NCI-H2081 (cell line): ENCODE measurements at places on chromosomes 2 and 18.

GRCh38 chr18:29730073-29730472 is 1312.5 kb downstream of the DSC3 start:
- DNase-seq, result no peak

DNA sequence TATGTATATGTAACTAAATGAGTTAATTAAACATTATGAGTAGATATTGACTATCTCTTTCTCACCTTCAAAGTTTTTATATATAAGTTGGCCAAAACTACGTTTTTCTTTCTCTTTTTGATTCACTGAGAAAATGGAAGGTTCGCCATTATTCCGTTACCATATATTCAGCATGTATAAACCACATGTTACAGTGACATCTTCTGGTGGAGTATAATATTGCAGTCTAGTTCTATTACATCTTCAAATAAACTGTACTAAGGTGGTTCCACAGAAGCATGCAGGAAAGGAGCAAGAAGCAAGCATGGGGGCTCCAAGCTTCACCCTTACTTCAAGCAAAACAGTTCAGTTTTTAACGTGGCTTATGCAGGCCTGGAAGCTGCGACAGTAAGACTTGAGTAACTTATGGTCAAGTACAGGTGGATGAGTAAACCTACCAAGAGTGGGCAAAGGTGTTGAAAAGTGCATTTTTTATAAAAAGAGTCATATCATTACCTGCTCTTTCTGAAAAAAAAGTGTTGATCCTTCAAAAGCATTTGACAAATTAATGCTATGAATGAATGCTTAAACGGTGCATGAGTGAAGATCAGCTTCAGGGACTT is 129.8 kb upstream of the RAB6C start:
- DNase-seq, result peak; percentile 16

- no peak for DNase-seq
Measured at GRCh38 chr18:13450289-13451212, 232.0 kb downstream of the LDLRAD4 start.

DNA sequence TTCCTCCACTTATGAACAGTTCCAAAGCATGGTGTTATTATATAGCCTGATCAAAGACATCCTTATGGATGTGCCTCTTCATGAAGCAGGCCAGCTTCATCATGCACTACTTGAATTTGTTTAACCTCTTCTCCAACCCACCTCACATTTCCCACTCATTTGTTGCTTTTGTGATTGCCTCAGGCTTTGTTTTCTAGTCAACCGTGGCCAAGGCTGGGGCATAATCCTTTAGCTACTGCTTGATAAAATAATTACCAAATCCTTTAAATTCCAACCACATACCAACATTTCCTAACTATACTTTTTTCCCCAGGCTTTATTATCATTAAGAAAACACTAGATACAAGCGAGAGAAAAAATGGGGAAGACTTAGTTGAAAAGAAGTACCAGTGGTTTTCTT is 39.6 kb upstream of the SCN1A start:
- no peak for DNase-seq

DNA sequence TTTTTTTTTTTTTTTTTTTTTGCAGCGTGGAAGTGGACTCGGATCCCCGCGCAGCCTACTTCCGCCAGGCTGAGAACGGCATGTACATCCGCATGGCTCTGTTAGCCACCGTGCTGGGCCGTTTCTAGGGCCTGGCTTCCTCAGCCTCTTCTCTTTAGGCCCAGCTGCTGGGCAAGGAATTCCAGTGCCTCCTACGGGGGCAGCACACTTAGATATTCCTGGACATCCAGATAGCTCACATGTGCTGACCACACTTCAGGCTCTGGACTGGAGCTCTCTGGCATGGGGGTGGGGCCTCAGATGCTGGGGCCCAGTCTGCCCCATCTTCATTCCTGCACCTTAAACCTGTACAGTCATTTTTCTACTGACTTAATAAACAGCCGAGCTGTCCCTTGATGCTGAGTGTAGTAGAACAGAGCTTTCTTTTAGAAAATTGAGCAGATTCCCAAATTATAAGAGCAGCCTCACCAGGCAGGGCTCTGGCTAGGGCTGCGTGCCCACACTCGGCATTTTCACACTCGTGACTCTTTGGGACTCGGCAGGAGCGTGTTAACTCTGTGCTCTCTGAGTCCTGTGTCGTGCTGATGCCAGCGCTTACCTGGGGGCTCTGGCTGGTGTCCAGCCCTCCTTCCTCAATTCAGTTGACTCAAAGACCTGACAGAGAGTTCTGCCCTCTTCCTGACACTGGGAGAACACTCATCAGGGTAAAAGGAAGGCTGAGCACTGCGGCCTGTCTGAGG is 19.3 kb downstream of the SLC30A3 start:
- DNase-seq, result no peak

- DNase-seq, result no peak
Measured at GRCh38 chr2:96875498-96876268, 5.8 kb upstream of the SEMA4C start.

- DNase-seq, result no peak
Measured at GRCh38 chr18:23380001-23380550, 73.0 kb upstream of the RIOK3 start.

- no peak for DNase-seq
Measured at GRCh38 chr2:40797120-40797519, 345.2 kb upstream of the SLC8A1 start.

DNA sequence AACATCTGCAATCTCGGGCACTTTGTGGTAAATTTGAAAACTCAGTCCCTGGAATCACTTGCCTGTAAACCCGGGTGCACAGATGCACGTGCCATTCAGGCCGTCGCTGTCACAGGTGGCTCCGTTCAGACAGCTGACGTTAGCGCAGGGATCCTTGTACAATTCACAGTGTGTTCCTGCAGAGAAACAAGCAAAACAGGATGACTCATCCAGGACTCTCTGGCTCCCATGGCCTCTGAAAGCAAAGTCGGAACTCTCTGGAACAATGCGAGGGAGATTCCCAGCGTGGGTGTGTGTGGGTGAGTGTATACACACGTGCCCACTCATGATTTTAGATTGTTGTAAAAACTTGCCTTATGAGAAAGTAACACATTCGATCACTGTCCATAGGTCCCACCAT is 136.1 kb upstream of the PID1 start:
- DNase-seq, result no peak

- no peak for DNase-seq
Measured at GRCh38 chr2:127463155-127463991, 45.1 kb downstream of the PROC start.

- DNase-seq, result no peak
Measured at GRCh38 chr2:117786520-117786919, 28.0 kb upstream of the DDX18 start.

- no peak for DNase-seq
Measured at GRCh38 chr2:201127152-201127511, 11.2 kb downstream of the CFLAR start.

- no peak for DNase-seq
Measured at GRCh38 chr2:151900331-151900730, 72.1 kb upstream of the ARL5A start.

DNA sequence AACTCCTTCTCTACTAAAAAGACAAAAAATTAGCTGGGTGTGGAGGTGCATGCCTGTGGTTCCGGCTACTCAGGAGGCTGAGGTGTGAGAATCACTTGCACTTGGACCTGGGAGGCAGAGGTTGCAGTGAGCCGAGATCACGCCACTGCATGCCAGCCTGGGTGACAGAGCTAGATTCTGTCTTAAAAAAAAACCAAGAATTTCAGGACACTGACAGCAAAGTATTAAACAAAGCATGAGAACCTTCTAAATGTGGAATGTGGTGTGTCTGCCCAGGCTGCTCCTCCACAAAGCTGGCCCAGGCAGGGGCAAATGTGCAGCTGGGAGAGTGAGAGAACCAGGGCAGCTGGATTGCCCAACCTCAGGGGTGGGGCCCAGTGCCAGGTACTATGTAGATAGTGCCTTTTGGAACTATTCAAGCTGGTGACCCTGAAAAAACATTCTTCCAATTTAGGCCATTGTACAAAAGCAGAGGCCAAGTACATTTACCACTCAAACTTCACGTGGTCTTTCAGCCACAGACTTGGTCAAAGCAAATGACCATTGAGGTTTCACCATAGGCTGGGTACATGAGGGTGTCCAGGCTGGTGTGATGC is 6.7 kb upstream of the UGT1A5 start:
- no peak for DNase-seq

DNA sequence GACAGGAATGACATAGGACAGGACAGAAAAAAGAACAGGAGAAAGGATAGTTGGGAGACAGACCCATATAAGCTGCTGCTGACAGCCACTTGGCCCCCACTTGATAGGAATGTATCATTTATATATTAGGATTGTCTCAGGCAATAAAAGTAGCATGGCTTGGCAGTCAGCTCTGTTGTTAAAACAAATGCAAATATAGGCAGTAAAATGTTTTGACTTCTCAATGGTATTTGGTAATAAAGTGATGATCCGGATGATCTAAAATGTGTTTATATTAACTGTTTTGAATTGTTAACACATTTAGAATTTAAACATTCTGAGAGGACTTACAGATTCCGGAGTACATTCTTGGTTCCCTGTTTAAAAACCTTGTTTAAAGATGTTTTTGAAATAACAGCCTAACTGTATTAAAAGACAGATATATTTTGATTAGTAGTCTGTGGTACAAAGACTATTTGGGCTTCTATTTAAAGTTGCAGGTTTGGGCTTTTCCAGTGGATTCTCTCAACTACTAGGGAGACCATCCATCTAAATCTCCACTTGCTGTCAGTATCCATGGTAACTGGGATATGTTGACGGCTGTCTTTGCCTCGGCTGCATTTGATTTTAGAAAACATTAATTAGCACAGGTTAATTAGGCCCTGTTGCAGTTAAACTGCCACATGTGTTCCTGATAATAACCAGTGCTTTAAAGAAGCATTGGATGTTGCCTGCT is 147.6 kb downstream of the ESCO1 start:
- peak; percentile 28 for DNase-seq

DNA sequence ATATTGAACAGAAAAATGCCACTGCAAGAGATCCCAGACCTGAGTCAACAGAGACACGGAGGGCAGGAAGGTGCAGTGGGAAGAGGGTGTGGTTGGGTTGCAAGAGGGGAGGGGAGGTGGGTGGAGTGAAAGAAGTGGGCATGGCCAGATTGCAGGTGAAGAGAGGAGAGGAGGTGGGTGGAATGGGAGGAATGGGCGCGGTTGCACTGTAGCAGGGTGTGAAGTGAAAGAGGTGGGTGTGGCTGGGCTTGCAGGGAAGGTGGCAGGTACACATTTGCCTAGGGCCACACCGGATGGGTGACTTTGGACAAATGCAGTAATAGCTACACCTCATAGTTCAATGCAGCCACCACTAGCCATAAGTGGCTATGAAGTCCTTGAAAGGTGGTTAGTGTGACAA is 71.1 kb downstream of the DOCK10 start:
- DNase-seq, result peak; percentile 24

DNA sequence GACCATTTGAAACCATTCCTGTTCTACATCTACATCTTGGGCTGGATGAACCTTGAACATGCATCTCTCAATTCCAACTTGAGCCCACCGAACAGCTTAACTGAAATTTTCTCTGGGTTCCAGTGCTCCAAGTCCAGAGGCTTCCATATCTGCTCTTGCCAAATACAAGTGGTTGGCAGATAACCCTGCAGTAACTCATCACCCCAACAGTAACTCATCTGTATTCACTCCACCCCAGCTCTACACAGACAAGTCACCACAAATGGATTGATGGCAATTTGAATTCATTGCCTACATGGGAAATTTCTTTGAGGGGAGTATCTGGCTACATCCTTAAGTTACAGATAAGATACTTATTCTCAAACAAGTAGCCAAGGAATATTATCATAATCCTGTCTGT is 502.4 kb upstream of the TNP1 start:
- no peak for DNase-seq

DNA sequence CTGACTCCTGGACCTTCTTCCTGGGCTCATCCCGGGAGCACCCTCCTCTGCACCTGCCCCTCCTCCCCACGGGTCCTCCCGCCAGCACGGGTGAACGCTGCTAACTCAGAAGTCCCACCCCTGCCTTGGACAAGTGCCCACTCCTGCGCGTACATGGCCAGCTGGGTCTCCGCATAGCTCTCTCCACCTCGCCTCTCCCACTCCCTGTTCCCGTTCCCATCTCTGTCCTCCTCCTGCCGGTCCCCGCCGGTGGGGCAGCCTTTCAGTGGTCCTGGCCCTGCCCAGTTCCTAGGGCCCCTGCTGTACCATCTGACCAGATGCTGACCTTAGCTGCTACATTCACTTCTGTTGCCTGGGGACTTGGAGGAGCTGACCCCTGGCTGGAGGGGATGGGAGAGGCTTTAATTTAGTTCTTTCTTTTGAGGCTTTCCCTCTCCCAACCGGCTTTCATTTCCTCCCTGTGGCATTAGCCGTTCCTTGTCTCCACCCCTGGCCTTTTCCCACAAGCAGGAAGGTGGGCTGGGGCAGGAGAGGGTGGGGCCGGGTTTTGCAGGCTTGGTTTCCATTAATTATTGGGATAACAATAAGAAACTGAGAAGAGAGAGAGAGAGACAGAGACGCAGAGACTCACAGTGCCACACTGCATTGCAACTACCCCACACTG is 136.1 kb downstream of the SH3BP4 start:
- peak; percentile 27 for DNase-seq
